HTR-8/SVneo (cell line): ENCODE measurements at places on chromosomes 4 and X.

- no peak for DNase-seq
These were observed at the start of gene CFP for GRCh38 chrX:47629419-47630200. CFP (minus strand) TSS chrX:47629930; CDS start chrX:47629844, 86 bp downstream.

DNA sequence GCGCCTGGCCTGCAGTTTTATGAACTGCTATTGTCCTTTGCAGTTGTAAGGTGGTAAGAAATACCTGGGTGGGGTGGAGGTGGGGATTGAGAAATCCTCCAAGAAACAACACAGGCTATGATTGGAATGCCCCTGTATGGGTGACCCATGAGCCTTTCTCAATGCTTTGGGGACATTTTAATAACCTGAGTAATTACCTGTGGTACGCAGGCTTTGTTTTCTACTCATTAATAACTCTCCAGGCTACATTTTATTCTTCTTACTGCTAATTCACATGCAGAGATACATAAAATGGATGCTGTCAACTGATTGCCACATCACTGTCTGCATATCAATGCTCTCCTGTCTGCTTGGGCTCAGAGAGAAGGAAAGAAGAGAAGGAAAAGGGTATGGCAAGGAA is 41.8 kb downstream of the PHEX start:
- DNase-seq, result no peak

GRCh38 chr4:150264595-150265161 is 186.4 kb downstream of the DCLK2 start:
- DNase-seq, result no peak

DNA sequence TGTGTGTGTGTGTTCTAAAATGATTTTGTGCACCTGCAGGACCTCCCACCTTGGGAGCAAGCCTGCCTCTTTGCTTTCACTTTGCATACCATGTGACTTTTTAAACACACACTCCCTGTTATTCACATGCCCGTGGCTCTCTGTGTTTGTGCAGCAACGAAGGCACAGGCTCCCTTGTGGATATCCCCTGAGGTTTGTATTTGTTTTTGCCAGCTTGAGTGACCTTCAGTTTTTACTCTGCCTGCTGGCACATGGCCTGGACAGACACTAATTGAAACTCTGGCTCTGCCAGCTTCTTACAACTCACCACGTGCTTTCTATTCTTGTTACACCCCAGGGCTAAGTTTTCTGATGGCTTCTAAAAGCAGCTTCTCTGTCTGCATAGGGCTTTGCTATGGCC is 885.8 kb downstream of the SH3BGRL start:
- no peak for DNase-seq

- no peak for DNase-seq
These were observed 3.4 kb upstream of the ARR3 start for GRCh38 chrX:70264784-70265183.

DNA sequence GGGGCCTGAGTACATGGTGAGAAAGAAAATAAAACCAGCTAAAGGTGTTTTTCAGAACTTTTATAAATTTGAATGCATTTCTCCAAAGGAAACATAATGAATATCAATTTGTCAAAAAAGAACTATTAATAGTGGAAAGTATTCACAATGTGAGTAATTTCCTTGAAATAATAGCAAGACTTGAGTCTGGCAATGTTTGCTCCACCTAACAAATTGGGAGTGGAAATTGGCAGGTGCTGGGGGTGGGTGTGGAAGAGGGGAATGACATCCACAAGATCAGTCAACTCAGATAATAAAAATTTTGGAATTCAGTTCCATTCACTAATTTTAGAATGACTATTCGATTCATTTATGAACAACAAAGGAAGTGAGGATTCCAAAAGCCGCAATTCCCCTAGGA is 884.8 kb upstream of the SLIT2 start:
- no peak for DNase-seq
